ENCODE measurements at places on chromosomes 11 and 22.
A peak's percentile ranks its signal among the peaks of the same experiment; 100 is the strongest.

DNA sequence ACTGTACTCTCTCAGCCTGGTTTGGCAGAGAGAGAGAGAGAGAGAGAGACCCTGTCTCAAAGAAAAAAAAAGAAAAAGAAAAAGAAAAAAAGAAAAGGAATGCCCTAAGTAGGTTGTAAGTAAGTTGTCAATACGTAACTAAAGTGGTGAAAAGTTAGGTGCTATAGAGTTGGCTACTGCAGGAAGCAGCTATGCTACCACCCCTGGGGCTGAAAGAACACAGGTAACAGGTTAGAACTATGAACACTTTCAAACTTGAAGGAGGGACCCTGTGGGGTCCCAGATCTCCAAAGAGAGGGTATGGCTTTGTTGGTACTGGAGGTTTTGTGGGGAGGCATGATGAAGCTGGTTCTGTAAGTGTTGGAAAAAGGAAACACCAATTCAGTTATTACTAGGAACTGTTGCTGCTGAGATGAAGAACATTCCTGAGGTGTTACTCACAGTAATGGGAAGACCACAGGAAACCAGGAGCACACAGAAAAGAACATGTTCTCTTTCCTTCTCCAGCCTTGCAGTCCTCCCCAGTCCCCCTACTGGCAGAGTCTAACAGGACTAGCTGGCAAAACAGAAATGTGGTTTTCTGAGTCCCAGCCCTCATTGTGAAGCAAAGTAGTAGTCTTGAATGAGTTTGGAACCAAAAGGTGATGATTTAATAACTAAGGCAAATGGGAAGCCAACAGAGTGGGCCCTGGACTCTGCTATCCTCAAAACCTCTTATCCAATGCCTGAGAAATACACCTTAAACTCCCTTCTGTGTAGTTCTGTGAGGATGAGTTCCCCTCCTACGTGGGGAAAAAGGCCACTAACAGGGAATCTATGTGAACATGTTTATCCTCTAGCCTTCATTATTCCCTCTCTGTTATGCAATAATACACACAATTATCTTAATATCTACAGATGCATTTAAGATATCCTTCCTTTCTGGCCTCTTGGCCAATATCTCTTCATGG lies 427.0 kb upstream of the DDI1 start:
- no peak for DNase-seq

DNA sequence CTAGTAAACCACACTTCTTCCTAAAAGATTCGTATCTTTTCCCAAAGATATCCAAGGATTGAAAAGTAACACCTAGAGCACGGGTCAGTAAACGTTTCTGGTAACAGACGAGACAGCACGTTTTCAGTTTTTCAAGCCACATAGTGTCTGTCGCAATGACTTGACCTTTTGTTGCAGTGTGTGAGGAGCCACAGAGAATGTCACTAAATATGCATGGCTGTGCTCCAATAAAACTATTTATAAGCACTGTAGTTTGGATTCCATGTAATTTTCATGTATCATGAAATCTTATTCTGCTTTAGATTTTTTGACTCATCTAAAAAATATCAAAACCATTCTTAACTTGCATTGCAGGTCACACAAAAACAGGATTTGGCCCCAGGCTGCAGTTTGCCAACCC lies 18.3 kb upstream of the MICAL3 start:
- DNase-seq, result no peak

GRCh38 chr11:129992161-129992944 lies 10.3 kb downstream of the PRDM10 start:
- peak; percentile 70 for DNase-seq

- no peak for DNase-seq
These were observed 122.3 kb downstream of the BRD1 start for GRCh38 chr22:49705216-49705971.

DNA sequence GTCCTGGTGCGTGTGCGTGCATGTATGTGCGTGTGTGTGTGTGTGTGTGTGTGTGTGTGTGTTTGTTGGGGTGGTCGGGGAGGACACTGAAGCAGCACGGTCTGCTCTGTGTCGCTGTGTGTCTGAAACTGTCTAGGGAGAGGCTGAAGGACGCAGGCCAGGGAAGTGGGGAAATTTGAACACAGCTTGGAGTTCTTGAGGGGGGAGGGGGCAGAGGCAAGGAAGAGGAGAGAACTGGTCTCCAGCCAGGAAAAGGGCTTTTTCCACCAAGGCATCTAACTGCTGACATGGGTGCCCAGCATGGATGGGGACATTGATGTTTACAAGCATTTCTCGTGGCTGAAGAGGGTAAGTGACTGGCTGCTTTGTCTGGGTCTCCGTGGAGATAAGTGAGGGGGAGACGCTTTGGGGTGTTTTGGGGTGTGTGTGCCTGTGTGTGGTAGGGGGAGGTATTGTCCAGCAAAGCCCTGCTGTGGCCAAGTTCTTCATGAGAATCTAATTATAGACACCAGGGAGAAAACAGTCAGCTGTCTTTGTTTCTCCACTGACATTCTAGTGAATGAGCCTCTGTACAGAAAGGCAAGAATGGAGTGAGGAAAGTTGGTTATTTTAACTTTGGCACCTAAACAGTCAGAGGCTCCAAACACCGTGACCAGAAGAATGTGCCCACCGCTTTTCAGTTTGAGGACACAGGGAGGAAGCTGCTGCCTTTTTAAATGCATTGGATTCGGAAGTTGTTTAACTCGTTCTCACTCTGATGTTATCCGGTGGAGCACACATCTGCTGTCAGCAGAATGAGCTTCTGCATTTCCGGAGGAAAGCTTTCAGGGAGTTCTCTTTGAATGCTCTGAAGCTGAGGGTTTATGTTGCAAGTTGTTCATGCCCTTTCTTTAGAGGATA lies 63.7 kb downstream of the PPFIBP2 start:
- no peak for DNase-seq

- DNase-seq, result no peak
These were observed 39.9 kb downstream of the PPP2R1B start for GRCh38 chr11:111726301-111726713.

DNA sequence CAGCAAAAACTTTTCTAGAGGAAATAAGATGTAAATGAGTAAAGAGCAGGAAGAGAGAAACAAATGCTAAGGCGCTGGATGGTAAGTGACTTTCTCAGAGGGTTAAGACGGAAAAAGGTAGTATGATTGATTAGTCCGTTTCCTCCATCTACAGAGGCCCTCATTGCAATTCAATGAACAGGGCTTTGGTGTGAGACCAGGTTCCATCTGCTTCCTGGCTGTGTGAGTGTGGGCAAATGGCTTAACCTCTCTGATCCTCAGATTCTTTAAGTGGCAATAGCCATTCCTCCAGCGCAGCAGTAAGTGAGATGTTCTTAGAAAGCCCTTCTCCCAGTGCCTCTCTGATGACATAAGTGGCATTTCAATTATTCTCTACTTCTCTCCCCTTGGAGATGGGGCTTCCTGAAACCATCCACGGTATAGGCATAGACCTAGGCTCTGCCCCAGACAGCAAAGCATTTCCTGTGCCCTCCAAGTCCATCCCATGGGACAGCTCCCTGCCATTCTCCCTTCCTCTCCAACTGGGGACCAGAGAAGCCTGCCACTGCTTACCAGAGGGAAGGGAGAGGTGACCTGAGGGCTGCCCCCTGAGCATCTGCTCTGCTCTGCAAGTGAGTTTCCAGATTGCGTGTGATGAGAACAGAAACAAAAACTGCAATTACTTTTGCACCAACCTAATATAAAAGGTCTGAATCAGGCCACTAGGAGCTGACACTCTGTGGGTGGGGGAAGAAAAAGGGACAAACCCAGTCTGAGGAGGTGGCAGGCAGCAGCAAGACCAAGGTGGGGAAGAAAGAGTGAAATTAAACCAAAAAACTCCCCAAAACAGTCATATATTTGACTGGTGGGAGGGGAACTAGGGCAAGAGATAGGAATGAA lies 12.7 kb upstream of the CD44 start:
- DNase-seq, result peak; percentile 47
